ENCODE measurements at places on chromosomes 1 and 21.
A peak's percentile ranks its signal among the peaks of the same experiment; 100 is the strongest.

GRCh38 chr1:84382127-84382526 is 16.2 kb upstream of the DNASE2B start:
- DNase-seq: no peak

- DNase-seq: no peak
Measured at GRCh38 chr1:41670217-41670957, 185.9 kb upstream of the EDN2 start.

- DNase-seq: no peak
Measured at GRCh38 chr1:95558791-95559190, 324.8 kb downstream of the RWDD3 start.

DNA sequence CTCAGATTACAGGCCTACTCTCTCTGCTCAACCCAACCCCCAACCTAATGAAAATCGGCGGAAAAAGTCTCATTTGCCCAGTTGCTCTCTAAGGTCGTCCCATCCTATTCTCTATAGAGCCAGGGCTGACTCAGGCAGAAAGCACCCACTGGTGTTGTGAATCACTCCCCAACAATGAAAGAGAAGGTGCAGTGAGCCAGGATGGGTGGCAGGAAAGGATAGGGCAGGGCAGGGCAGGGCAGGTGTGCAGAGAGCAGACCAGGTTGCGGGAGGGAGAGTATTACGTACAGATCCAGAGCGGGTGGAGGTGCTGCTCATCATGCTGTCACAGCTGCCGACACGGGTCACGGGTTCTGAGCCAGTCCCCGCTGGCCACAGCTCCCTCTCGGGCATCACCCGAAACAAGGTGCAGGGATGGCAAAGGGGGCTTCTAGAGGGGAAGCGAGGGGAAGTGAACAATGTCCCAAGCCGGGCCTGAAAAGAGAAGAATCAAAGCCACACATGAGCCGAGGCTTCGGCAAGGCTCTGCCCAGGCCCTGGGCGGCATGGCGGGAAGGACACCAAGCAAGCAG is 5.3 kb downstream of the C1orf116 start:
- DNase-seq: no peak

GRCh38 chr1:66335859-66336640 is 197.9 kb upstream of the SGIP1 start:
- peak; percentile 31 for DNase-seq

DNA sequence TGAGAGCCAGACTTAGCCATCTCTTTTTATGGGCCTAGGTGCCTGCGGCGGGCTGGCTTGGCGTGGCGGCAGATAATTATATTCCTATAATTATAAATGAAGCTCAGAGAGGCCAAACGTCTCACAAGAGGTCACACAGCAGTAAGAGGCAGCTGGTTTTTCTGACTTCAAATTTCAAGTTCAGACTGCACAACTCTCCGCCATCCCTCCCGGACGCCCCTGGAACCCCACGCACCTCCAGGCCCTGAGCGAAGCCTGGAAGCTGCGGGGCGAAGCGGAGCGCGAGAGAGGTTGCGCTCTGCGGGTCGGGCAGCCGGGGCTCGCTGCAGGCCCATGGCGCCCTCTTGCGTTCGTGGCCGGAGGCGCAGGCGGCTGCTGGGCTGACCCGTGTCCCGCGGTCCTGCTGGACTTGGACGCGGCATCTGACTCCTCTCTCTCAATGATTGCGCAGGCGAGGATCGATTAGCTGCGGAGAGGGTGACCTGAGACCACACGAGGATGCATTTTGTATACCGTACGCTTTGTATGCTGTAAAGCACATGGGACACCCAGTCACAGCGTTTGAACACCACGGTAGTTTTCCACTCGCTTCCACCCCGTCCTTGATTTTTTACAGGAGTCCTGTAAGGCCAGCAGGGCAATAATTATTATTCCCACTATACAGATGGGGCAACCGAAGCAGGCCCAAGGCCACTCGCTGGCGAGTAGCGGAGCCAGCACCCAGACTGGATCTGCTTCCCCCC is 272.7 kb downstream of the FOXD2 start:
- DNase-seq: peak; percentile 15

DNA sequence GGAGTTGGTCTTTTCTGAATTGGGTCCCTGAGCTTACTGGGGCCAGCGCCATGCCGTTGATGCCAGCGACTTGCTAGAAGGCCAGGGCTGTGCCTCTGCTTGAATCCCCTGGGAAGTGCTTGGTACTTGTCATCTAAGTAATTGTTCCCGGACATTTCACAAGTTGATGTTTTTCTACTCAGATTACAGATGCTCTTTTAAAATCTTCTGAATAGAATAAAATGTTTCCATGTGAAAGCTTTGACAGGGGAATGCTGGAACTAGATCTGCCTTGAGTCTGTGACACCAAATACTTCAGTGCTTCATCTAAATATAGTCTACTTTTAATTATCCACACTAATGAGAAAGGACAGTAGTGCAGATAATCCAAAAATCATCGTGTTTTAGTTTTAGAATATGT is 38.3 kb downstream of the PTGFRN start:
- DNase-seq: no peak

- DNase-seq: no peak
Measured at GRCh38 chr1:184633785-184634184, 120.9 kb downstream of the EDEM3 start.
